ENCODE measurements at places on chromosomes 1 and 21.

DNA sequence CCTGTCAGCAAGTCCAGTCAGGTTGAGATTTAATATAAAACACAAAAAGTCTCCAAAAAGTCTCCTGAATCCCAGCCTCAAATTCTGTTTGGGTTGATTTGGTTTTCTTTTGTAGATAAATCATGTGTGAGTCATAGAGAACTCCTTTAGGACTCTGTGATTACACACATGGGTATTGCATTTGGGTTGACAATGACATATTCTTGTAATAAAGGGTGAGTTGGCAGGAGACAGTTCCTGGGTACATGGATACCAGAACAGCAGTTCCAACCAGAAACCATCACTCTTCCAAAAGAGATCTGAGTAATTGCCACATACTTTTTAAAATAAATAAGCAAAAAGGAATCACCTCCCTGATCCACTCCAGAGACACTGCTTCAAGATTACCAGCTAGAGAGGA, 8.9 kb downstream of the CR2 start:
- no peak for DNase-seq

GRCh38 chr1:151352021-151352718, 5.1 kb upstream of the RFX5 start:
- no peak for DNase-seq

DNA sequence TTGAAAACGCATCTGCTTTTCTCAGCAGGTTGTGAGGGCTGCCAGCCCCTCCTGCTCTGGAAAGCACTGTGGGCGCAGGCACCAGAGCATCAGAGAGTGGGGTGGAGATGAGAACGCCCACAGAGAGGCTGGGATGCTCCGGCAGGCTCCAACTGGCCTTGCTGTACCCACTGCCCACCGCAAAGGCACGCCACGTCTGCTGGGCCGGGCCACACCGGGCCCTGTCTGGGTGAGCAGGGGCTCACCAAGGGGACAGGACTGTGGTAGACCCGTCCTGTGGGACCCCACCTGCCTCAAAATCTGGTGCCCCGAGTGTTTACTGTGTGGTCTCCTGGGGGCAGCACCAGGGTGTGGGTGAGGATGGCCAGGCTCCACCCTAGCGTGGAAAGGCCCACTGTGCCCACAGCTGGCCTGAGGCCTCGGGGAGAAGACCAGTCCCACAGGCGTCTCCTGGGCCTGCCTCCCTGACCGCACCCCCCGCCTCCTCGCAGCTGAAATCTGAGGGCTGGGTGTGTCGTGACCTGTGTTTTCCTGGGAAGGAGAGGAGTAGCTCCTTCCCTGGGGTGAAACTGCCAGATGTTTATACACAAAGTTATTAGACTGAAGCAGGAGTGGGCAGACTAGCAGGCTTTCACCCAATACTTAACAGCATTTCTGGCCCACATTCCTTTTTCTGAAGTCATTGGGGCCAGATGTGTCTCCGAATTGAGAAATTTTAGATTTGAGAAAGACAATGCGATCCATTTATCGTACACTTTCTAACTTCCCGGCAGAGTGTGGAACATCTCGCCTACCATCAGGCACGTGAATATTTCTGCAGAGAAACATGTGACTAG, 53.8 kb downstream of the STUM start:
- DNase-seq: no peak

GRCh38 chr1:50742523-50742922, 217.5 kb downstream of the FAF1 start:
- no peak for DNase-seq

- no peak for DNase-seq
Observed at GRCh38 chr1:26027716-26028489, 6.3 kb downstream of the EXTL1 start.

GRCh38 chr1:92709738-92710137, 75.2 kb downstream of the EVI5 start:
- no peak for DNase-seq

- DNase-seq: no peak
Observed at GRCh38 chr1:216502528-216503162, 79.4 kb upstream of the USH2A start.

GRCh38 chr1:24277420-24278169, 41.6 kb upstream of the GRHL3 start:
- no peak for DNase-seq

GRCh38 chr1:31648190-31648589, 3.5 kb upstream of the PEF1 start:
- no peak for DNase-seq

- DNase-seq: no peak
Observed at GRCh38 chr21:44933918-44934260, 5.9 kb upstream of the SLX9 start.

GRCh38 chr1:233114159-233114558, 163.7 kb downstream of the NTPCR start:
- no peak for DNase-seq

GRCh38 chr21:18951271-18952038, 547.9 kb upstream of the TMPRSS15 start:
- DNase-seq: no peak

GRCh38 chr1:209746451-209747165, 9.2 kb upstream of the TRAF3IP3 start:
- DNase-seq: no peak

DNA sequence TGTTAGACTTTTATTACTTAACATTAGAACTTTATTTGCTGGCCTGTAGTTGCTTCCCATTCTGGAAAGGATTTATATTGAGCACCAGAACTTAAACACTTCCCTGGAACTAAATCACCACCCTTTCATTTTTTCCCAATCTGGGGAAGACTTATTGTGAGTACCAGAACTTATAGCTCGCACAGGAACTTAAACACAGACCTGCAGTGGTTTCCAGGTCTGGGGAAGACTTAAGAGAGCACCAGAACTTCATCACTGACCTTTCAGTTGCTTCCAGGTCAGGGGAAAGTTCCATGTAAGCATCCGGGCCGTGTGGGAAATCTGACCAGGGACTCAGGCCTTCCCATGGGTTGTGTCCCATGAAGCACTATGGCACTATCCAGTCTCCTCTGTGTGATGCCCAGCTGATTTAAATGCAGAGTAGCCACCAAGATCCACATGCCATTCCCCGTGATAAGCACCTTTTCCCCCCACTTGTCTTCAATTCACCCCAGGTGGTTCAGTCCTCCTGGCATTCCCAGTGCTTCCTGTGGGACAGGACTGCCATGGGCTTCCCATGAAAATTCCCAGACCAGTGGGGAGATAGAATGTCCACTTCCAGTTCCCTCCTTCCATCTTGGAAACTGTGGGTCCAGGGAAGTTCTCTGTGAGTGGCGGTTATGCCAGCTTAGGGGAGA, 48.9 kb downstream of the C4BPA start:
- DNase-seq: no peak

DNA sequence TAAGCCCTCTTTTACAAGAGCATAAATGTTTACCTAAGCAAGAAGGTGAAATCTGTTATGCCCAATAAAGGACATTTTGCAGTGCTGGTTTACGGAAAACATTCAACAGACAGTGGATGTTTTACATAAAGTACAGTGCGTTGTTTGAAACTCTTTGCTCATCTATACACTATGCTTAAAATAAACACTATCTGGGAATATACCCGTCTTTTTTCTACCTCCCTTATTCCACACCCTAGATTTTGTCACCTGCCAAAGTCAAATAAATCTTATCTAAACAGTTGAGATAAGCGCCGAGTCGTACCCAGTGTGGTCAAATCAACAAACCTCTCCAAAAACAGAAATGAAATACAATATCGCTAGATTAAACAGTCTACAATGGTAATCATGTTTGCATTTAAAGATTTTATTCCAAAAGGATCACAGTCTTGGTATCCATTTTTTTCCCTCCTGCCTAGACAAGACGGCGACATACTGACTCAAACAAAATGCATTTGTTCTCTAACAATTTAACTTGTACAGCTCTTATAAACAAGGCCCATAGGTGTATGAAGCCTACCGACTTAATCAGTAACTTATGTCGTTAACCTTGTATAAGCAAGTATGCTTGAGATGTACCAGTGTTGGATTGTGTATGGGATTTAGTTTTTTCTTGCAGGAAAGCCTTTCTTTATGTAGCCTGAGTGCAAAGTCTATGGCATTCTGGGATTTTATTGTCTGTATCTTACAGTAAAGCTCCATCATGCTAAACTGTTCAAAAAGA, 189.1 kb downstream of the FMN2 start:
- DNase-seq: no peak

GRCh38 chr1:107786203-107786845, 178.7 kb downstream of the VAV3 start:
- DNase-seq: no peak

DNA sequence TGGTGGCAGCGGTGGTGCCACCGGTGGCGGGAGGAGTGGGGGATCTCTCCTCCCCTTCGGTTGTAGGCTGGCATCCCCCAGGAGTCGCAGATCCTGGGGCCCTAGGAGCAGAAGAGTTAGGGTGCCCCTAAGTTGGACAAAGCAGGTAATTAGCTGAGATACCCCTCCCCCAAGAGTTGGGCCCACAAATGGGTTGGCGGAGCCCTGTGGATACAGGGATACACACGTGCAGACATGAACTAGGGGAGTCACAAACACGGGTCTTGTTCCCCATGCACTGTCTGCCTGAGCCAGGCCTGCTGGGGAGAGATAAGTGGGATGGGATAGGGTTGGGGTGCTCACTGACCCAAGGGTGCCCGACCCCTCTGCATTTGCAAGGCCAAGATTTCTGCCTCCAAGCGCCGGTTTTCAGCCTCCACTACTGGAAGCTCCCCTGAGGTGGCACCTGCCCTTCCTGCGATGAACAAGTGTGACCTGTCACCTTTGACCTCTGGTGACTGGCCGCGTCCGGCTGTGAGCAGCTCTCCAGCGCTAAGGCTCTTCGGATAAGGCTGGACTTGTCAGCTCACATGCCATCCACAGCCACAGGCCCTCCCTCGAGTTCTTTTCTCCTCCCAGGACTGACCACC, 1.8 kb downstream of the CCDC17 start:
- no peak for DNase-seq

GRCh38 chr21:40613546-40614030, 233.4 kb downstream of the DSCAM start:
- no peak for DNase-seq

GRCh38 chr1:24910751-24911650, 19.1 kb downstream of the RUNX3 start:
- no peak for DNase-seq

- no peak for DNase-seq
Observed at GRCh38 chr1:236685205-236685916, 938 bp upstream of the ACTN2 start.

DNA sequence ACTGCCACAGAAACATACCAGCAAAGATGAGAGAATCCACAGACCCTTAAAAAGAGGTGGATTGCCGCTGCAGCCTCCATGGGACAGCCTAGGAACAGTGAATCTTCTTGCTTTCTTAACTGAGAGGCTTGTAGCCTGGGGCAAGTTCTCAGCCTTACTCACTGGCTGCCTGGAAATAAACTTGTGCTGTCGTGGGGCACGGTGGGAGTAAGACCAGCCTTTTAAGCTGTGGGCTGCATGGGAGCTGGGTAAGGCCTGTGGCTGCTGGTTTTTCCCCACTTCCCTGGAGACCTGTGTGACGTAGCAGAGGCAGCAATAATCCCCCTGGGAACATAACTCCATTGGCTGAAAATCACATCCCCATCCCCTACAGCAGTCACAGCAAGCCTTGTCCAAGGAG, 30.8 kb downstream of the CD2 start:
- no peak for DNase-seq

DNA sequence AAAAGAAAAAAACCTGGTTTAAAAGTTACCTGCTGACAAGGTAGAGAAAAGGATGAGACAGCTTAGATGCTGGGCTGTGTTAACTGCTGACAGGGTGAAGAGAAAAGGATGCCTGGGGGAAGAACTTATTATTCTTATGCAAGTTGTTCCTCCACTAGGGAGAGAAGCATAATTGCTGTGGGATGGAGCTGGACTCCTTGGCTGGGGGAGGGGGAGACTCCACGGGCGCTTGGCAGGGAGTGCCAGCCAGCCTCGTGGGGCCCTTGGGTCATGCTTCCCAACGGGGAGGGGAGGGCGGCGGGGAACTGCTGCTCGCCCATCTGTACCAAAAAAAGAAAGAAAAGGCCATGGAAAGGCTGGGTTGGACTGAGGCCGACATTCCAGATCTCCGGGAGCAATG, 47.2 kb downstream of the SYCP1 start:
- no peak for DNase-seq

GRCh38 chr1:173663159-173663558, 6.5 kb downstream of the ANKRD45 start:
- DNase-seq: no peak

DNA sequence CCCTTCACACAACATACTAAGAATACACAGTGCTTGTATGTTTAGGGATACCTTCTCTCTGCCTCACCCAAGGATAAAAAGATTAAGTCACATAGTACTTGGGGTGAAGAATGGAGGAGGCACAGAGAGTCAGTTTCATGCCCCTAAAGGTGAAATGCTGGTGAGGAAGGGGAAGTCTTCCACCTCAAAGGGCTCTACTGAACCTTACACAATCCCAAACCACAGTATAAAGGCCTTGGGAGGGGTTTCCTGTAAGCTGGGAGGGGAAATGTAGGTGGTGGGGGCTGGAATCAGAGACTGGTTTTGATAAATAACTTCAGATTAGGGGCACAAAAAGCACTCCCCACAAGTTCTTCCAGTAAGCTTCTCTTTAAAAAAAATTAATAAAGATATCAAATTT, 3.5 kb downstream of the MINDY1 start:
- DNase-seq: no peak
